SHP77 (cell line): ENCODE measurements at places on chromosomes 5 and 9.

DNA sequence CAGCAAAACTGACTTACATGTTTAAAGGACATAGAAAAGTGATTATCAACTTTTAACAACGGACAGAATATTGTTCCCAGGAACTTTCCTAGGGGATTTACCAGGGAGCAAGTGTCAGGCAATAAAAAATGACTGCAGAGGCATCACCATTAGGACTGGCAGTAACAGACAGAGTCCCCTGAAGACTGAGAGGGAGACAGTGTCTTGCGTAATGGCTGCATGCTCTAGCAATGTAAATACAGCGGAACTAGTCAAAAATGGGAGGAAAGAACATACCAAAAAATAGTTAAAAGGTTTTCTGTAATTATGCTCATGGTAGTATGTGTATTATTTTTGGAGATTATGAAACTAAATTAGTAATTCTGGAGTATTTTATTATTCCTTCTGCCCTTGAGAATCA, 181.8 kb downstream of the CRB2 start:
- DNase-seq, result no peak

DNA sequence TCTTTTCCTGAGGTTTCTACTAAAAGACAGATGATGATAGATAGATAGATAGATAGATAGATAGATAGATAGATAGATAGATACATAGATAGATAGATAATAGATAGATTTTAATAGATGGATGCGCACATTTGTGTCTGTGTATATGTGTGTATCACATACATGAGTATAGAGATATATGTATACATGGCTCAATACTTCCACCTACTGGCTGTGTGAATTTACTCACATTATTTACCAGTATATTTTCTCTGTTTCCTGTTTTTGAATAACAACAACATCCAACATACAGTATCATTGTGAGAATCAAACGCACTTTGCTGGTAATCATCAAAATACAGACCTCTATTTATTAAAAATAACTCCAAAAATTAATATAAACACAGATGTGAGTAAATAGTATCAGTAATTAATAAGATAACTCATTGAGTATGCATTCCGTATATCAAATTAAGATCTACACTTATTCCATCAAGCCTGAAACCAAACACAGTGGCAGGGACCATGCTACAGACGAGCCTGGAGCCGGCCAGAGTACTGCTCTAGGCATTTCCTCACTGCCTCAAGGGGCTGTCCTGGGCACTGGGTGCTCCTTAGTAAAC, 338.0 kb downstream of the SEMA5A start:
- DNase-seq, result peak; percentile 48

DNA sequence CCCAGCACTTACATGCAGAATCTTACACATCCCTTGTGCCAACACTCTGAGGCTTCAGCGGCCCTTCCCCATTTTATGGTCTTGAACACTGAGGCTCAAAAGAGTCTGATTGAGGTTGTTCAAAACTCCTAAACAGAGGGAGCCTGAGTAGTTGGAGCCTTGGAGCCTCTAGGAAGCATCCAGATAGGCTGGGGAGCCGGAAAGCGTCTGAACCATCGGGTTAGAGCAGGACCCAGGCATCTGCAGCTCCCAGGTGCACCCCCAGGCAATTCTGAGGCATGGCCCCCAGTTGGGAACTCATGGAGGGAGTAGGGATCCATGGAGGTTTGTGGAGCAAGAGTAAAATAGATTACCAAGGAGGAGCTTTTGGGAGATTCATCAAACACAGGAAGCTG, 3.8 kb downstream of the OLFML2A start:
- DNase-seq, result no peak

DNA sequence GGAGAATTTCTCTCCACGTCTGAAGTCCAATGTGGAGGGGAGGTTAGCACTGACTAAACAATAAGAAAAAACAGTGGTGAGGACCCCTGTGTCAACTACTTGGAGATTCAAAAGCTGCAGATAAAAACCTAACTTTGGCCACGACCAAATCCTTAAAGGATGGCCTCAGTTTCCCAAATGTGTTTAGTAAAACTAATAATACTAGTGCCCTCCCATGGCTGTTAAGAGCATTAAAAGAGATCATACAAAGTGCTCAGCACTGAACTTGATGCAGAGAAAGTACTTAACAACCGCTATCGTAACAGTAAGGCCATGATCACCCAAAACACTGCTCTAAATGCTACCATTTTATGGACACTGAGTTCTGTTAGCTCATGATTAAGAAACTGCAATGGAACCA, 288.4 kb downstream of the EBF1 start:
- DNase-seq, result no peak

DNA sequence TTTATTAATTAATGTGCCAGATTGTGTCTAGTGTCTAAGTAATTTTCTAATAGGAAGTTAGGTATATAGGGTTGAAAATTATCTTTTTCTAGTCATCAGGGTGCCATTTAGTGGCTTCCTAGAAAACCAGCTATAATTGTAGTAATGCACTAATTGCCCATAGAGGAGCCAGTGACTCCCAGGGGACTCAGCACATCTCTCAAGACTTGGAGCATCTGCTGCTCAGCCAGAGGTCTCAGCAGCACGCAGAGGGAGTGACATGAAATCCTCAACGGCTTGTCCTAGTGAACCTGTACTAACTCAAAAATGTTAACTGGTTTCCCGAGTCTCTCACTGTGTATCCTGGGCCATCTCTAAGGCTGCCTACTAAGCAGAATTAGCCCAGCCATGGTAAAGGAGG, 78.2 kb upstream of the MAN2A1 start:
- DNase-seq, result no peak

DNA sequence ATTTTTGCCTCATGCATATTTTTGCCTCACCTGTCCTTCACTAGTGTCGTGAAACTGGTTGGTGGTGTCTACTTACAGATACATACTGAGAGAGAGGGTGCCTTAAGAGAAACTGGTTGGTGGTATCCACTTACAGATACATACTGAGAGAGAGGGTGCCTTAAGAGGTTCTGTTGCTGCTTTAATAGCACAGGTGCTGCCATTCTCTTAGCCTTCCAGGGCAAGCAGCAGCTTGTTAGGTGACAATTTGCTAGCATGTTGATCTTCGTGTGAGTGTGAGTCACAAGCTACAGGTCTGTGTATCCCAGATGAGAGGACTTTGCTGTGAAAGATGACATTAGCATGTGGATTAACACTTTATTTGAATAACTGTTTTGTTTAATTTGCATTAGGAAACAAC, 1.4 kb downstream of the PTTG1 start:
- peak; percentile 11 for DNase-seq

GRCh38 chr9:107112707-107113243, 170.3 kb upstream of the RAD23B start:
- no peak for DNase-seq

DNA sequence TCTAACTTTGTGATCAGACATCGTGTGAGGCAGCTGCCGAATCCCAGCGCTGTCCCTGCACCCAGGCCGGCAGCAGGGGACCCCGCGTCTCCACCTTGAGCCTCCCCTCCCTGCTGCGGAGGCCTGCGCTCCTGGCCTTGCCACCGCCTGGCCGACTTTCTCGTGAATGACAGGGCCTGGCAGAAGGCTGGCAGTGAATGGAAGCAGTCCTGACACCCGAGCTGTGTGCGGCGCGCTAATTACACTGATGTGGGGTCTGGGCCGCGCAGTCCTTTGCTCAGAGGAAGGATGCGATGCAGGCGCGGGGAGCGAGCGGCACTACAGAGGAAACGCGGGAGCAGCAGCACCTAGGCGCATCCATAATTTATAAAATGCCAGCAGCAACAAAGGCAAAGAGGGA, 40.3 kb downstream of the POU4F3 start:
- no peak for DNase-seq

GRCh38 chr9:129929496-129930125, 94.4 kb downstream of the USP20 start:
- DNase-seq, result no peak

GRCh38 chr9:26437056-26437711, 455.4 kb downstream of the CAAP1 start:
- DNase-seq, result no peak

DNA sequence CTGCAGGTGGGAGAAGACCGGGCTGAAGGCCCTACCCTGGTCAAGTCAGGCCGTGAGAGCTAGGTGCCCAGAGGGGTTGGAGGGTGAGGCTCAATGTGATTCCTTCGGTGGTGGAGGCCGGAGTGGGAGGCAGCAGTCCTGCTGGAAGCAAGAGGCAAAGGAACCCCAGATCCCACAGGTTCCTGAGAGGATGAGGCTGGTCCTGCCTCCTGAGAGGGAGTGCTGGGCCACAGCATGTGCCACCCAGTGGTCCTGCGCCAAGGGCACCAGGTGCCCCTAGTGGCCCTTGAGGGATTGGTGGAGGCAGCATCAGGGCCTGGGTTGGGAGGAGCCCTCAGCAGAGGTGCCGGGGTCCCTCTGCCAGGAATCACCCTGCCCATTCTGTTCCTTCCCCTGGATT, 59.1 kb downstream of the BARX1 start:
- DNase-seq, result no peak

DNA sequence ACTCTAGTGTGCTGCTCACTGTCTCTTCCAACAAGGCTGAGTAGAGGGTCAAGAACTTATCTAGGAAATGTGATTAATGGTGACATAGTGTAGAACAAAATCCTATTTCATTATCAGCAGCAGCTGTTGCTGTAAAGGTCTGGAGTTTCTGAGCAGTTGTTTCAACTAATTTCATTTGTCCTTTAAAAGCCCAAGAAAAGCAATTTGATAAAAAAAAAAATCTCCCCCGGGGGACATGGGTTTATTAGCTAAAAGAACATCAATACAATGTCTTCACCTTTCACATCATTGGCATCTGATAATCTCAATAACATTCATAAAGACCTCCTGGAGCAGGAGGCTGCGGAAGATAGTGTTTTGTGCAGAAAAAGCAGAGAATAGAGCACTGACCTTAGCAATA, 468.1 kb downstream of the KCTD16 start:
- no peak for DNase-seq

- no peak for DNase-seq
Observed at GRCh38 chr5:174094857-174095606, 49.5 kb downstream of the NSG2 start.

- DNase-seq, result no peak
Observed at GRCh38 chr9:114213566-114213965, 58.2 kb downstream of the COL27A1 start.

- DNase-seq, result no peak
Observed at GRCh38 chr5:148458036-148458888, 74.5 kb downstream of the FBXO38 start.

DNA sequence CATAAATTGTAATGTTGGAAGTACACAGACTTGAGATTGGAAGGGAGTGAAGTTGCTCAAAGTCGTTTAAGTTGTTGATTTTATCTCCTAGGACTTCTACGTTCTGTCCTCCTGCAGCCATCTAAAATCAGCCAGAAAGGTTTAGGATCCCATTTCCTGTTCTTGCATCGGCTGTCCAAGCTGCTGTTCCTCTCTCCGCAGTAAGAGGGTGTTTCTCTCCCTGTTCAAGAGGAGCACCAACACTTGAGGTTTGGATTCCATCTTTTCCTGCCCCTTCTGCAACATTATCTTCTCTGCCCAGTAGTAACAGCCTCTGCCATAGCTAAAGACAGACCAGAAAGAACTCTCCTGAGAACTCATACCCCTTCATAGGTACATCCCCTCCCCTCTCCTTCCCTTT, 373.4 kb downstream of the GADD45G start:
- DNase-seq, result no peak

GRCh38 chr9:127485995-127486394, 34.7 kb downstream of the LRSAM1 start:
- DNase-seq, result no peak

GRCh38 chr5:154047324-154047723, 8.6 kb downstream of the MFAP3 start:
- no peak for DNase-seq

DNA sequence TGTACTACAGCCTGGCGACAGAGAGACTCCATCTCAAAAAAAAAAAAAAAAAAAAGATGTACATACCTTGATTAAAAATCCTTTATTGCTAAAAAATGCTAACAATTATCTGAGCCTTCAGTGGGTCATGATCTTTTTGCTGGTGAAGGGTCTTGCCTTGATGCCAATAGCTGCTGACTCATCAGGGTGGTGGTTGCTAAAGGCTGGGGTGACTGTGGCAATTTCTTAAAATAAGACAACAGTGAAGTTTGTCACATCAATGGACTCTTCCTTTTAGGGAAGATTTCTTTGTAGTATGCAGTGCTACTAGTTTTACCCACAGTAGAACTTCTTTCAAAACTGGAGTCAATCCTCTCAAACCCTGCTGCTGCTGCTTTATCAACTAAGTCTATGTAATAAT, 33.9 kb upstream of the OTULINL start:
- DNase-seq, result no peak

DNA sequence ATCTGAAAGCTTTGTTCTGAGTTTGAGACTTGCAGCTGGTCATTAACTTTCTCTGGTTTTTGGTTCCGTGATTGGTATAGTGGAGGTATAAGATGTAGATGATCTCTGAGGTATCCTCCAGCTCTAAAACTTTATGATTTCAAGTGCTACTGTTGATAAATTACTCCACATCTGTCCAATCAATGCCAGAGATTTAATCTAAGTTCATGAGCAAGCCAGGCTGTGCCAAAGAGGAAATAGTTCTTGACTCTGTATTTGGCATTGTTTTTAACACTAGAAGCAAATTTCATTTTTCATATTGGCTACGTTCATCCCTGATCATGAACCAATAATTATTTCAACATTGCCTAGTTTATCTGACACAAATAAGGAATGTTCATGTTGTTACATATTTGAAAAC, 28.5 kb upstream of the CHD1 start:
- no peak for DNase-seq
